Epithelial cell of esophagus (primary cell): ENCODE measurements at places on chromosomes 4 and X.

DNA sequence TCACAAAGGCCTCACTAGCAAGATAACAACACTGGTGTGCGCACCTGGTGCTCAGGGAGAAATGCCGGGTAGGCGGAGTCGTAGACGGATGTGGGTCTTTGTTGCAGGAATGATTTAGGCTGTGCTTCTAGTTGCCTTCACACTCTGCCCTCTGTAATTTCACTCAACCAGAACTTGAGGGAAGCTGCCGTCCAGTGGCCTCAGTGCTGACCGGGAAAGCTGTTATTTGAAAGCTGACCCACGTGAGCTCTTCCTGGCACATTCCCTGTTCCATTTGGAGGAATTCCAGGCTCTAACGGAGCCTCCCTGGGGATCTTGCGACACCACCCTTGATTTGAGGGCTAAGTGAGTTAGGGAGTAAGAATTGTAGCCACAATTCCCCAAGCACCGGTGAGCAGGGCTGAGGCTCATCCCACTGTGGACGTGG is 15.9 kb downstream of the SH3TC1 start:
- DNase-seq: no peak

GRCh38 chr4:94221916-94222315 is 14.3 kb downstream of the SMARCAD1 start:
- no peak for DNase-seq

DNA sequence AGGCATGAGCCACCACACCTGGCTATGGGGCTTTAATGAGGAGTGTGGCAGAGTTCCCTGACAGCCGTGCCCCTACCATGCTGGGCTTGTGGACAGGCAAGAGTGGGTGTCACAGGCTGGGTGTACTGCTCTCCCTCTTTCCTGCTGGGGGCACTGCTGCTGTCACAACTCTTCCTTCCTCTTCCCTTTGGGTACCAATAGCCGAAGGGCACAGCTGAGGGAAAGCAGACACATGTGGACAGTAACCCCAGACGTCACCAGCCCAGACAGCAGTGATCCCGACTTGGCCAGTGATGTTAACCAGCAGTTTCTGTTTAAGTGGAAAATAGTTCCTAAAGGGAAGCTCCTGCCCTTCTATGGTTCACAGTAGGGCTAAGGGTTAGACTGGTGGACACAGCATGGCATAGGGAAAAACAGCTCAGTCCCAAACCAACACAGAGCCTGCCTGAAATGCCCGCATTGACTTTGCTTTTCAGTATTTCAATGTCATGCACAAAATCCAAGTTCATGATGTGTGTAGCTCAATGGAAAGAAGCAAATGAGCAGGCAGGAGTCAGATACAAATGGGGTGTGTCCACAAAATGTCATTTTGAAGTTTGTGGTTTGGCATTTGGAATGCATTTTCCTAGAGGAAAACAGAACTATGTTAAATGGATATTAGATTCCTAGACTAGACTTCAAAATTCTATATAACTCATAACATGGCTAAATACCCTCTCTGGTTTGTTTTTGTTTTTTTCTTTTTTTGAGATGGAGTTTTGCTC is 24.9 kb upstream of the DDX3X start:
- no peak for DNase-seq

DNA sequence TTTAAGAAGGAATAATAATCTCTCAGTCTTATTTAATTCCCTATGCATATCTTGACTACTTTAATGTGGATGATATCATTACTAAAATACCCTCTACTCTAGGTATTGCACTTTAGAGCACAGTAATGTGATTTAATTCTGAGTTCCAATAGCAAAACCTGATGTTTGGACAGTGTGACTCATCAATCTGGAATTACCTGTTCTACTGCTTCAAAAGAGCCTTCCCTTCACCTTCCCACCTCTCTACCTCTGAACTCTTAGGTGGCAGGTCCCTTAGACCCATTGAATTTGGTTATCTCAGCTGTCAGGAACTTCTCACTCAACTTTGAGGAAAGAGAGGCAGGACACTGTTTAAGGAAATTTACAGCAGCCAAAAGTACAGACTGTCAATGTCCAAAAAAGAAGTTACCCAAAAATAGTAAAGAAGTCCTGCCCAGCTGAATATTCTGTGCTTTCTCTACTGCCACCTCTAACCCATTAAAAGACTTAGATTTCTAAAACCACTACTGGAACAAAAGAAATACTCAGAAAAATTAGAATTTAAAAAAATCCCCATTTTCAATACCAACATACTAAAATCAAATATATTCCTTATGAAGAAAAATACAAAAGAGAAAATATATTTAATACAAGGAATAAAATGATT is 123.1 kb upstream of the GPM6A start:
- peak; percentile 83 for DNase-seq

- peak; percentile 86 for DNase-seq
Measured at GRCh38 chr4:74133786-74134499, 24.0 kb upstream of the MTHFD2L start.

DNA sequence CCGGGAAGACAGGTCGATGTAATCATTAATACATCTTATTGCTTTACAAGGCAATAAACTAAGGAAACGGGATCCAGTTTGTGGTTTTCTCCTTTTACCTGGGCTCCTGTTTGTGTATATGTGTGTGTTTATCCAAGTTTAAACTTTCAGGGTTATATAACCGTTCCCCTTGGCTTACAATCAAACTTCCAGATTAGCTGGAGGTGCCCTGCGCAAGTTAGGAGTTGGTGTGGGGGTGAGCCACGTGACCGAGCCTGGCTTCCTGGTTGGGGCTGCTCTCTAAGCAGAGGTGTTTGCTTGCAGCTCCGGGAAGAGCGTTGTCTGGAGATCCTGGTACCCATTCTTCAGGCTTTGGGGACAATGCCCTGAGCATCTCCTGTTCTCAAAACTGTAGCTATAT is 129.2 kb downstream of the FHDC1 start:
- no peak for DNase-seq

- no peak for DNase-seq
Measured at GRCh38 chr4:32163125-32163524, 1443.0 kb downstream of the PCDH7 start.

- peak; percentile 2 for DNase-seq
Measured at GRCh38 chrX:132367984-132368383, 120.9 kb downstream of the MBNL3 start.

DNA sequence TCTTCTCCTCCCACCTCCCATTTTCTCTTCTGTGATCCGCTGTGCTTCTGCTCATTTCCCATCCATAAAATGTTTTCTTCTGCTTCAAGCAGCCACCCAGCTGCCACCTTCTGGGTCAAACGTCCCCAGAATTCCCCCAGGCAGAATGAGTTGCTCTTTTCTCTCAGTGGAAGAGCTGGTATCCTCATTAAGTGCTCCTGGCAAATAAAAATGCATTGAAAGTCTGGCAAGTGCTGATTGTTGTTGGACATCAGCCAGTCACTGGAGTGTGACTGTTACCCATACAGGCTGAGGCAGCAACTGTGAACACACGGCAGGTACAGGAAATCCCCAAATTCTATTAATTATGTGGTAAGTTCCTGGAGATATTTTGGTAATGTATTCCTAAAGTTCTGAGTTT is 52.6 kb downstream of the LIMCH1 start:
- peak; percentile 46 for DNase-seq

DNA sequence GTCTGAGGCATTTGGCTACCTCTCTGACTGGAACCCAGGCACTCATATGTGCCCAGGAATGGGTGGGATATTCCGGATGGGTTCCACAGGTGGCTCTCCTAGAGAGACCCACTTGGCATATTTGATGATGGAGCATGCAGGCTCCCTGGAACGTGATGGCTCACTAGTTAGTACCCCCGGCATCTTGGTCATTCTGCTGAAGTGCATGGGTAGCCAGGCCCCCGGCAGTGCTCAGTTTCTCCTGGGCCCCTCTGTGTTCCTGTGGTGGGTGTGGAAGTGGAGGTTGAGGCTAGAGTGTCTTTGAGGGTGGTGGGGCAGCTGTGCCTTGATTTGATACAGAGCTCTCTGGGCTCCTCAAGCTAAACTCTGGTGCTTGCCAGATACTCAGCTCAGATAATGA is 29.4 kb downstream of the NBDY start:
- DNase-seq: no peak

GRCh38 chr4:8938137-8938536 is 66.5 kb upstream of the HMX1 start:
- DNase-seq: no peak

DNA sequence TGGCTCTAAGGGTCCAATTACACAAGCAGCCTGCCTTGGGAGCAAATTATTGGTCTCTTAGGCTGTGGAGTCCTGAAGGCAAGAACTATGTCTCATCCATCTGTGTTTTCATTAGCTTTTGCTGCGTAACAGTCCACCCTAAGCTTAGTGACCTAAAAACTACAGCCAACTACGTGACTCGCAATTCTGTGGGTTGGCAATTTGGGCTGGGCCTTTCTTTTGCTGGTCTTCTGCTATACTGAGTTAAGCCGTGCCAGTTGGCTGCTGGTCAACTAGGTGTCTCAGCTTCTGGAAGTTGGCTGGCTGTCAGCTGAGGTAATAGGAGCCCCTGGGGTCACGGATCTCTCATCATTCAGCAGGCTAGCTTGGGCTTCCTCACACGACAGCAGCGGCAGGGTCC is 205.6 kb upstream of the S100G start:
- DNase-seq: peak; percentile 40

- DNase-seq: no peak
Measured at GRCh38 chrX:110245011-110245410, 72.9 kb downstream of the AMMECR1 start.

- DNase-seq: no peak
Measured at GRCh38 chrX:144648788-144649187, 598.5 kb upstream of the SPANXN1 start.

- DNase-seq: peak; percentile 40
Measured at GRCh38 chrX:4547213-4547836, 833.9 kb upstream of the PRKX start.

DNA sequence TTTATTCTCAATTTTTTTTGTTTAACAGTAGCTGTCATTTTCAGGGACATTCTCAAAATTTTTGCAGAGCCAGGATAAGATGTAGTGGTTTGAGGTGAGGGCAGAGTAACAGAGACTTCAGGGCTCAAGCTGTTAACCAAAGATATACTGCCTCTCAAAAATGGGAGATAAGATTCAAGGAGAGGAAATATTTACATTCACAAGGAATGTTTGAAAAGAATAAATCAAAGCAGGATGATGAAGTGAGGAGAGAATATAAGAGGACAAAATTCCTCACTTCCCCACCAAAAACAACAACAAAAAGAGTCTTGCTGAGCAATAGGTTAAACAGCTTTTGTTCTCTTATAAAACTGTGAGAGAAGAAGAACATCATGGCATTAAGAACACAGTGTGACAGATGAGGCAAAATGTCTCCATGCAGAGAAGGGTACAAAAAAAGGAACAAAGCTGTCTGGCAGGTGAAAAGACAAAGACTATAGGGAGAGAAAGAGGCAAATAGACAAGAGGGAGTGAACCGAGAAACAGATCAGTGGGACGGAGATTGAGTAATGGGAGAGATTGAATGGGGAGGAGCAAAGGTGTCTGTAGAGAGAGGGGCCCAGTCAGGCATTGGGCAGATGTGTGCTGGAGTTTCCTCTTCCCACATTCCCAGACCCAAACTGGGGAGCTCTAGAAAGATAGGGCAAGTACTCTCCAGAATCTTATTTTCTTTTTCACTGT is 106.1 kb upstream of the TMEM150C start:
- no peak for DNase-seq

DNA sequence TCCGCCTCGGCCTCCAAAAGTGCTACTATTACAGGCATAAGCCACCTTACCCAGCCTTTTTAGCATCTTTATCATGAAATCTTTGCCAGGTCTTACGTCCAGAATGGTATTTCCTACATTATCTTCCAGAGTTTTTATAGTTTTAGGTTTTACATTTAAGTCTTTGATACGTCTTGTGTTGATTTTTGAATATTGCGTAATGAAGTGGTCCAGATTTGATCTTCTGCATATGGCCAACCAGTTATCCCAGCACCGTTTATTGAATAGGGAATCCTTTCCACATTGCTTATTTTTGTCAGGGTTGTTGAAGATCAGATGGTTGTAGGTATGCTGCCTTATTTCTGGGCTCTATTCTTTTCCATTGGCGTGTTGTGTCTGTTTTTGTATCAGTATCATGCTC is 349.6 kb downstream of the KCTD8 start:
- no peak for DNase-seq

- DNase-seq: no peak
Measured at GRCh38 chr4:40419231-40419912, 84.2 kb downstream of the CHRNA9 start.

GRCh38 chr4:186260117-186260503 is 5.9 kb upstream of the F11 start:
- DNase-seq: no peak

DNA sequence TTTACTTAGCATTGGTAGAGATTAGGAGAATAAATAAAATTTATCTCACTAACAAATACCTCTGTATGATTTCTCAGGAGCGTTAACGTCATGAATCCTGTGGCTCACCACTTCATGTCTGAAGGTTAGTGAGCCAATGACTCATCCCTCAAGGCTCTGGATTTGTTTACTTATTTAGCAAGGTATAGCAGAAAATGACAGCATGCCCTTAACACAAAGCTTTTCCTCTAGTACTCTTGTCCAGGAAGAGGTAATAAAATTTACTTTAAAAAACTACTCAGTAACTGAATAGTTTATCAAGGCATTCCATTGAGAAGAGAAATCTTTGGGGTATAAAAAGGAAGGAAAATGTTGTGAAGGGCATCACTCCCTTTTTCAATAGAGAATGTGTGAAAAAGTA is 823.8 kb downstream of the CCSER1 start:
- DNase-seq: peak; percentile 95

- DNase-seq: no peak
Measured at GRCh38 chrX:80816051-80816450, 6.4 kb upstream of the BRWD3 start.

- DNase-seq: no peak
Measured at GRCh38 chr4:114497116-114497515, 101.5 kb upstream of the UGT8 start.

GRCh38 chr4:1765409-1766072 is 27.6 kb upstream of the FGFR3 start:
- peak; percentile 39 for DNase-seq

GRCh38 chr4:15343581-15343980 is 84.3 kb upstream of the C1QTNF7 start:
- no peak for DNase-seq

- DNase-seq: peak; percentile 94
Measured at GRCh38 chr4:138952411-138952810, 63.2 kb upstream of the NOCT start.

DNA sequence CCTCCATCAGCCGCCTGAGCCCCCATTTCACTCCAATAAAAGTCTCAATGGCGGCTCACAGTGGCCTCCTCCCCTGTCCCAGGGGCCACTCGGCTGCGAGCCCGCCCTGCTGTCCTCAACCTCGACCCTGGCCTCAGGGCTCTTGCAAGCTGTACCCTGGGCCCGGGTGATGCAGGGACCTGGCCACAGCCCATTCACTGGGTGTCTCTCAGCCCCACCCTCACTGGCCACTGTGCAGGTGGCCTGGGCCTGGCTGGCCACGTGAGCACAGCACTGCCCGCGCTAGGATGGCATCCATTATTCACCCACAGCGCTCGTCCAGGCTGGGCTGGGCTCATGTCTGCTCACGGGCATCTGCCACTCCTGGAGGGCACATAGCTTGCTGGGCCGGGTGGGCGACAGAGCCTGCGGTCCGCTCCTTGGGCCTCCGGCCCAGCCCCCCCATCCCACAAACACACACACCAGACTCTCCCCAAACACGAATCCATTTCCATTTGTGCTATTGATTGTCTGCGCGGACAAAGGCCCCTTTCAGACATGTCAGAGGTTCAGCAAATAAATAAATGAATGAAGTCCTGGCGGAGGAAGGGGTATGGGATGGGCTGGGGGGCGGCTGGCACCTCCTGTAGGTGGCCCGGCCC is 16.5 kb upstream of the FGFR3 start:
- DNase-seq: no peak

GRCh38 chr4:186643501-186644310 is 80.0 kb downstream of the FAT1 start:
- peak; percentile 83 for DNase-seq

GRCh38 chr4:188822698-188823097 is 683.5 kb downstream of the TRIML1 start:
- DNase-seq: peak; percentile 6
